Activated CD8-positive, alpha-beta memory T cell treated with anti-CD3 and anti-CD28 coated beads for 4 hours (primary cell): ENCODE measurements at places on chromosomes 5 and 9.

- DNase-seq = peak; percentile 55
Measured at GRCh38 chr9:32571969-32572899, 725 bp downstream of the NDUFB6 start.

DNA sequence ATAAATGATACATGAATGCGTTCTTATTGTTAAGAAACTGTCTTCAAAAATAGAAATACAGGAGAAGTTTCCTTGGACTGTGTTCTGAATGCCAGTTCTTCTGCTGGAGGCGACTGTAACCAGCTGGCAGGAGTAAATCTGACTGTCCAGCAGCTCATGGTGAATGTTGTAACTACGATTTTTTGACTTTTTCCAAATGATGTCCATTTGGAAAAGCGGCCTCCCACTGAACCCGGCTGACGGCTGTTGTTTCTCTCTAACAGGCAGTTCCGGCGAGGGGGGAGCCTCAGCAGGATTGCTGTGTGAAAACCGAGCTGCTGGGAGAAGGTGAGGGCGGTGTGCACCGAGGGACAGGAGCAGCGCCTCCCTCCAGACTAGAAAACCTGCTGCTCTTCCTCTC lies 91.9 kb downstream of the EHMT1 start:
- DNase-seq = no peak

DNA sequence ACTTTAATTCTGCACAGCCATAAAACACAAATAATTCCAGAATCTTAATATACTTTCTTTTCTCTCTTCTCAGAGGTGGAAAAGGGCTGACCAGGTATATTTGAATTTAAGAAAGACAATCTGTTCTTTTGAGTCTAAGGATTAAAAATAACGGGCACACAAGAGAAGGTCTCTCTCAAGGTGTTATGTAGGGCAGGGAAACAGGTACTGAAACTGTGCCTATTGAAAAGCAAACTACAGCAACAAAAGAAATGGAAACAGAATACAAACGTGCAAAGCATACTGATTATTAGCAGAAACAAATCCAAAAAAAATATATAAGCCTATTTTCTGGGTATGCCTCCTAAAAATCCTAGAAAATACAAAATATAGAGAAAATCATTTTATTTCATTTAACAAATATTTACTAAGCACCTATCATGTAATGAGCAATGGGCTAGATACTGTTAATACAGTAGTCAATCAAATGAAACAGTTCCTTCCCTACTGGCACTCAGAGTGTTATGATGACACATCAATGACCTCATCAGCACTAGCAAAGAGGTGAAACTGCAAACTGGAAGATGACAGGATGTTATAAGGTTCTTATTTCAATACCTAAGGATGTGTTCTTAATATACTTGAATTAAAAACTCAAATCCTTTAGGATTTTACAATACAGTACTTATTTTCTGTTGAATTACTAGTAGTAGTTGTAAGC lies 87.7 kb downstream of the AUH start:
- DNase-seq = no peak

DNA sequence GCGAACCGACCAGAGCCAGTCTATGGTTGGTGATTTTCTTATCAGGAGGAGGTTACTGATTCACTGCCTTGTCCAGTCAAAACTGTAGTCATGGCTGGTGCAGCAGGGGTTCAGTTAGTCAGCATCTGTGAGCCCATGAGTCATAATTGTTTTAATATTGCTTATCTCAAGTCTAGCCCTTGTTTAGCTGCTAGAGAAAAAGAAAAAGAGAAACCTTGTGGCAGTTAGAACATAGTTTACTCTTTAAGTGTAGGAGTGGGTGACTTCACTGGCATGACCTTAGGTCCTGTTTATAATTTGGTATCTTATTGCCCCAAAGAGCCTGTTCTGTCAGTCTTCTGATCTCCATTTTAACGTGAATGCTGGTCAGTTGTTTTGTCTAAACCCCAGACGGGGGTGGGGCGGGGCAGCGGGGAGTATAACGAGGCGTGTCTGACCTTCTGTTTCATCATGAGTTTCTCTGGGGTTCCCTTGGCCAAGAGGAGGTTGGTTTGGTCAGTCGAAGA lies 76.9 kb upstream of the NFIL3 start:
- no peak for DNase-seq

GRCh38 chr5:149725296-149725695 lies 4.8 kb upstream of the PPARGC1B start:
- DNase-seq = no peak
